GF-D8 (cell line): ENCODE measurements at places on chromosomes 7 and 10.

DNA sequence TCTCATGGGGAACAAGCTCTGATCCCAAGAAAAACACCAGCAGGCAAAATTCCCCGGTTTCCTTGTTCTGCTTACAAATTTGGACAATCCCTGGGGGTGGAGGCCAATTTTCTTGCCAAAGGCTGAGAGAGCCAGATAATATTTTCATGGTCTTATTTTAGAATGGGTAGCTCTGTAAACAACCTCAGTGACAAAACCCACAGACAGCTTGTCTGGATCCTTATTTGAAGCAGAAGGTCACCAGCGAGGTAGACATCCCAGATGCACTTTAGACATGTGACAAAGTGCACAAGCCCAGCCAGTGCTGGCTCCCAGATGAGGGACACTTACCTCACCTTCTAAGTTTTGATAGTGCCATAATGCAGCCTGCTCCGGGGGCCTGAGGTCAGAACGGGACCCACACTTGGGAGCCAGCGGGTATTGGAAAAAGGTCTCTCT lies 102.6 kb upstream of the DDC start:
- no peak for DNase-seq

- no peak for DNase-seq
Measured at GRCh38 chr10:26931223-26931622, 70.5 kb upstream of the ABI1 start.

- DNase-seq, result no peak
Measured at GRCh38 chr7:147990942-147991341, 599.6 kb upstream of the C7orf33 start.

GRCh38 chr10:70101668-70102067 lies 31.0 kb downstream of the AIFM2 start:
- DNase-seq, result no peak

DNA sequence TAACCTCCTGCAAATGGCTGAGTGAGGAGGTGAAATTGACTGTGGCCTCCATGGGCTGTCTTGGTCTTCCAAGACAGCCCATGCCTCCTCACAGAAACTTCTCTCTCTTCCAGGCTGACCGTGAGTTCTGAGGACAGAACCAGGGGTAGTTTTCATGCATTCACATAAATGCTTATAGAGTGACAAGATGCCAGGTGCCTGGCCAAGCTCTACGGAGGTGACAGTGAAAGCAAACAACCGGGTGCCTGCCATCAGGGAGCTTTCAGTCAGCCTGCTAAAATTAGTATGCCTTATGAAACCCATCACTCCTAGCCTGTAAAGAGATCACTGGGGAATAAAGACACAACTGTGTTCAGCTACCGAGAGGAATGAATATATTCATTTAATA lies 919 bp upstream of the RHOBTB1 start:
- DNase-seq, result no peak

GRCh38 chr7:150323682-150324372 lies 482 bp upstream of the ACTR3C start:
- peak; percentile 38 for DNase-seq

- no peak for DNase-seq
Measured at GRCh38 chr7:880450-880849, 4.1 kb downstream of the GET4 start.

GRCh38 chr7:27513885-27514284 lies 148.8 kb downstream of the HIBADH start:
- DNase-seq, result no peak

DNA sequence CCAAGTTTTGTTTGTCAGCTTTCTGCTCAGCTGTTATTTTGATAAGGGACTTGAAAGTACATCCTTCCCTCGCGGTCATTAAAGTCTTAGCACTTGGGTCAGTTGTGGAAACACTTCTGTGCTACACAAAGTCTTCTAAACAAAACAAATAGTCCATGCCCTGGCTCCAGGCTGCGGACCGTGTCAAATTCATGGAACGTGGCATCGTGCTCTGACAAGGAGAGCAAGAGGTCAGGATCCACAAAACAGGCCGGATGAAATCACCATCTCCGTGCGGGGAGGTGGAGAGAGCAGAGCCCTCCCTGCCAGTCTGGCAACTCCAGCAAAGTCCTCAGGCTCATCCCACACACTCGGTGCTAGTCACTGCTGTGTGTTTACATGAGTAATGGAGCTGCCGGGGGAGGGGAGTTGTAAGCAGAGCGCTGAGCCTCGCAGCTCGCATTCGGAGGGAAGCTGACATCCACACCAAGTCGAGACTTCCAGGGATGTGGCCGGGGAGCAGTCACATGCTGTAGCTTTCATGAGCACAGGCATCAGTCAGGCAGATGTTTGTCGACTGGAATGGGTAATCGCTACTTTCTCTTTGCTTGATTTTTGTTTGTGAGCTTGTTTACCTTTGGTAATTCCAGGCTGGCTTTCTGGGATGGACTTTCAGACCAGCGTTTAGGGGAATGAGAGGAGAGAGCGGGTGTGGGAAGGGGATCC lies 147.6 kb downstream of the ARID5B start:
- no peak for DNase-seq

DNA sequence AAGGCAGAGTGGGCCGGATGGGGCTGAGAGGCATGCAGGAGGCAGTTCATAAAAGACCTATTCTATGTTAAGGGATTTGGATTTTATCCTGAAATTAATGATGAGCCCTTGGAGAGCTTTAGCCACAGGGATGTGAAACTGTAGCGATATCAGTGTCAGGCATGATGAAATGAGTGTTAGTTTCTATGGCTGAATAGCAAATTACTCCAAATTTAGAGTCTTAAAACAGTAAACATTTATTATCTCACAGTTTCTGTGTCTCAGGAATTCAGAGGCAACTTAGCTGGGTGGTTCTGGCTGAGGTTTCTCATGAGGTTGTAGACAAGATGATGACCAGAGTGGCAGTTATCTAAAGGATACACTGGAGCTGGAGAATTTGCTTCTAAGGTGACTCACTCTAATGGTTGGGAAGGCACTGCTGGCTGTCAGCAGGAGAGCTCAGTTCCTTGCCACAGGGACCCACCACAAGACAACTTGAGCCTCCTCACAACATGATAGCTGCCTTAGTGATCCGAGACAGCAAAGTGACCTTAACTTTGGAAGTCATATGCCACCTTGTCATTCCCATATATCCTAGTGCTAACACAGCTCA lies 36.7 kb upstream of the SFTPD start:
- DNase-seq, result no peak

DNA sequence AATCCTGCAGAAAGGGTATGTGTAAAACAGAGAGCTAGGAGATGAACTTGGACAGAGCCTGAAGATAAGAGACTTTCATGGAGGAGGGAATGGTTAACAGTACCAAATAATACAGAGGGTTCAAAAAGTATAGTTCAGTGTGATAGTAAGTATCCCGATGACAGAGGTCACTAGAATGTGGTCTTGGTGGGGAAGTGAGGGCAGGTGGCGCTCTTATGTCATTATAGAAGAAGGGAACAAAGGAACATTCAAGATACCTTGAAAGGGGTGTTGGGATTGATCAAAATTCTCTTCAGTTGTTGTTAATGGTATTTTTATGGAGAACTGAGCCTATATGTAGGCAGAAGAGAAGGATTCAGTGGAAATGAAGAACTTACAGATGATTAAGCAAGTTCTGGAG lies 312.5 kb downstream of the SUGCT start:
- DNase-seq, result peak; percentile 14

DNA sequence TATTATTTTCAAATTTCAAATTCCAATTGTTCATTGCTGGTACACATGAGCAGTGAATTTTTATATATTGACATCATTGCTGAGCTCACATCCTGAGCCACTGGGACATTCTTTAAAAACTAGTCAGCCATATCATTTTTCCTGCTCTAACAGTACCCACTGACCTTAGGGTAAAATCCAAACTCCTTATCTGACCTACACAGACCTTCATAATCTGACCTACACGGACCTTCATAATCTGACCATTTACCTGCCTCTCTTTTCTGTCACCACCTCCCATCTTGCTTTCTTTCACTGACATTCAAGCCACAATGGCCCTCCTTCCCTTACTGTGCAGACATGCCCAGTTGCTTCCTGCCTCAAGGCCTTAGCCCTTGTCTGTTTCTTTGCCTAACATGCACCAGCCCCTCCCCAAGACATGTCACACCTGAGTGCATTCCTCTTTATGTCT lies 16.1 kb upstream of the CUZD1 start:
- no peak for DNase-seq

GRCh38 chr10:70053841-70054288 lies 1.2 kb downstream of the MACROH2A2 start:
- no peak for DNase-seq

DNA sequence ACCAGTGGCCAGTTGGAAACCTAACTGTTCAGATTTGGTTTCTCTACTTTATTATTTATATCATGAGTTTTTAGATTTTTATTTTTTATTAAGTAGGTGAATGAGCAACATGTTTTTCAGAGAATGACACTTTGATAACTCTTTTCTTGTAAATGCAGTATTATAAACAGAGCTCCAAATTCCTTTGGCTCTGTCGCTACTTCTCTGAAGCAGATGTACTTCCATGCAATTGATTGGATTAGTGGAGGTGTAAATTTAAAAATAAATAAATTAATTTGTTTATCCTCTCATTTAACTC lies 34.3 kb upstream of the ICA1 start:
- DNase-seq, result no peak

DNA sequence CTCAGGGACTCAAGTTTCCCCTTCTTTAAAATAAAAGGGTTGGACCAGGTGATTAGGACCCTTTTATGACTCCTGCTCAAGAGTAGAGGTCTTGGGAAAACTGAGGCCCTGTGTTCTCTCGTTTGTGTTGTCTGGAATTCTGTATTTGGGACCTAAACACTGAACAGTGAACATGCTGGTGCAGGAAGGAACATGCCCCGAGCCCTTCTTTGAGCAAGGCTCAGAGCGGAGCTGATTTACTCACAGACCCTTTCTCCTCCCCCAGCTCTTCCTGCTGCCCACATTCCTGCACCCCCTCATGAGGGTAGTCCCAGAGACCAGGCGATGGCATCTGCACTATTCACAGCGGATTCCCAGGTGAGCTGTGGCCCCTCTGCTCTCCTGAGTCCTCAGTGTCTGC lies 14.2 kb downstream of the ZKSCAN1 start:
- DNase-seq, result no peak

- DNase-seq, result no peak
Measured at GRCh38 chr10:130905386-130905785, 406.1 kb downstream of the TCERG1L start.

DNA sequence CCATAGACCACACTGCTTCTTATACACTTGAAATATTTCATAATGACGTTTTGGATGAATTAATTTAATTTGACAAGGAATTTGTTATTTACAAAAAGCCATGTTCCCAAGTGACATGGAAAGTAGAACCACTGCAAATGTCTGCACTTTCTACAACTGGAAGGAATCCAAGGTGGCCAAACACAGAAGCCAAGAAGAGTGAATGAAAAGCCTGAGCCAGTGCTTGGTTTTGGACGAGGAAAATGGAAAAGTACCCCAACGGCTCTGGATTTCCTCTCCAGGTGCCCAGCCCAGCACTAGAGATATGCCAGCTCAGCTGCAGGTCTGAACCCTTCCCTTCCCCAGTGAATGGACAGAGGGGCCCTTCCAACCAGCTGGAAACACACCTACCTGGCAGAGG lies 279.4 kb downstream of the TNS3 start:
- DNase-seq, result no peak

GRCh38 chr10:86952106-86952505 lies 5.3 kb downstream of the MMRN2 start:
- DNase-seq, result no peak

DNA sequence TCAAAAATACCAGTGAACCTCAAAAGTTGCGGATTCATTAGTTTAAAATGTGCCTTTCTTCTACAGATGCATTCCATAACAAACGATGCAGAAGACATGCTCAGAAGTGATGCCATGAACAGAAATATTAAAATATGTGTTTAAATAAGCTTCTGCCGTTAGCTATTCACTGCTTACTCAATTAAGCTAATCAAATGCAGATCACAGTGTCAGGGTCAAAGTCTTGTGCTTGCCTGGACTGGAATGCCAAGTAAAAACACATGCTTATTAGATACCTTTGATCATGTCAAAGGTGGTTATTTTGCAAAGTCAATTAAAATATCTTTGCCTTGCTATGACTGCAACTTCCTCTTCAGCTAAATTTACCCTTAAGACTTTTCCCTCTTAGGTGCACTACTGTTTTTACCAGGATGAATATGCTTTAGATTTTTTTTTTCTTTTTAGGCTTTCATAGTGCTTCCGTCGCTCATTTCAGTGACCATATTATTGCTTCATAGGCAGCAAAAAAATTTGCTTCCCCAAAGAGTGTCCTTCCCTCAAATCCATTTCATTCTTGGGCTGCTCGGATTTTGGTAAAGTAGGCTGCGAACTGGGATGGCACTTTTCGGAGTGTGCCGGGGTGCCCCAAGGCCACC lies 905 bp downstream of the ASB13 start:
- peak; percentile 47 for DNase-seq

GRCh38 chr7:81886211-81886764 lies 116.4 kb upstream of the HGF start:
- DNase-seq, result no peak

DNA sequence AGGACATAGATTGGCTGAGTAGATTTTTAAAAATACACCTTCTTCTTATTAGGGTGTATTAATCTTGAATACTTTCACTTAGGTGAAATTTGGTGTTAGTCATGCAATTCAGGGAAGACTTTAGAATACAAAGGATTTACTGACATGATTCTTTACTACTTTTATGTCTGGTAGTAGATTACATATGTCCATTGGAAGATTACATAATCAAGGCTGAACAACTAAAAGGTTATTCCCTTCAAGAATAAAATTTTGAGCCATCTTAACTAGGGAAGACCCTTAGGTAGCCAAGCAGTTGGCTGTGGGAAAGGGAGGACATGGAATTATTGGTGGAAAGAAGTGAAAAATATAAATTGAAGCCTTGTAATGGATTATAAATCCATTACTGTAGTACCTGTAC lies 165.0 kb downstream of the ITGB1 start:
- no peak for DNase-seq

DNA sequence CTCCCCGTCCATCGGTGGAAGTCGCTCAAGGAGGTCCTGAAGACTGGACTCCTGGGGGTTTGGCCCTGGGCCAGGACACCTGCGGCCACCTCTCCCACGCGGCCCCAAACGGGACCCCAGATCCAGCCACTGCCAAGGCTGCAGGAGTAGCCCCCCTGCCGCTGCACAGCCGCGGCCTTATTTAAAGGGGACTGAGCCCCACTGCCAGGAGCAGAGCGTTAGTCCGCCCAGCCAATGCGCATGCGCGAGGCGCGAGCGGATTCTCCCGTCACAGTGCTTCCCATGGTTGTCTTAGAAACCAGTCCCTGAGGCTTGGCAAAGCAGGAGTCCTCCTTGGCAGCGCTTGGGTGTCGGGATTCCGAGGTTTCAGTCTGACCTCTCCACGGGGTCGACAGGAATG lies 320.0 kb downstream of the ZNF716 start:
- no peak for DNase-seq

DNA sequence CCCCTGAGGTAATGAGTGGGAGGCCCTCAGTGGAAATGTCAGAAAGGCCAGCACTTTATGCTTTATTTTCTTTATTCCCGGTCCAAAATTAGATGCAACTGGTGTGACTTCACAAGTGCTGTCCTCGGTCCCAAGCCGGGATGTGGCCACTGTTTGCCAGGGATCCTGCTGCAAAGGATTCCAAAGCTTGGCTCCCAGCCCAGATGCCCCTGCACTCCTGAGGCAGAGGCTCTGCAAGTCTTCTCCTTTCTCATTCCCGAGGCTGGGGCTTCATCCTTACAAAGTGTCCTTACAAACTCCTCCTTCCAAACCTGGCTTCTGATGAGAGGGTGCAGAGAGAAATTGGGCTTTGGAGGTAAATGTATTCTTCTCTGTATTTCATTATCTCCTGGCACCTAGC lies 544.3 kb upstream of the DPP6 start:
- DNase-seq, result no peak
